Left lobe of liver (tissue), 2 donors: ENCODE measurements at places on chromosomes 7 and 10. TPM values are rescaled to one million over a fixed set of nuclear protein-coding genes. Genes with fewer than 3 reads are reported as not detected.

The PAX4 gene
- total RNA-seq: not detected

The CNTNAP2 gene
- total RNA-seq: 2.0 TPM

The SEC31B gene
- total RNA-seq: 6.7 TPM

The ANXA8L1 gene
- total RNA-seq: 0.86 TPM

The STOX1 gene
- 0.60 TPM for total RNA-seq

The LRRN3 gene
- total RNA-seq: 0.48 TPM

The HGF gene
- 19.2 TPM for total RNA-seq

The PAOX gene
- 18.0 TPM for total RNA-seq

The ASB10 gene
- total RNA-seq: not detected

The SLC26A3 gene
- 0.93 TPM for total RNA-seq
